ENCODE measurements at places on chromosomes 12 and 14.
A peak's percentile ranks its signal among the peaks of the same experiment; 100 is the strongest.

DNA sequence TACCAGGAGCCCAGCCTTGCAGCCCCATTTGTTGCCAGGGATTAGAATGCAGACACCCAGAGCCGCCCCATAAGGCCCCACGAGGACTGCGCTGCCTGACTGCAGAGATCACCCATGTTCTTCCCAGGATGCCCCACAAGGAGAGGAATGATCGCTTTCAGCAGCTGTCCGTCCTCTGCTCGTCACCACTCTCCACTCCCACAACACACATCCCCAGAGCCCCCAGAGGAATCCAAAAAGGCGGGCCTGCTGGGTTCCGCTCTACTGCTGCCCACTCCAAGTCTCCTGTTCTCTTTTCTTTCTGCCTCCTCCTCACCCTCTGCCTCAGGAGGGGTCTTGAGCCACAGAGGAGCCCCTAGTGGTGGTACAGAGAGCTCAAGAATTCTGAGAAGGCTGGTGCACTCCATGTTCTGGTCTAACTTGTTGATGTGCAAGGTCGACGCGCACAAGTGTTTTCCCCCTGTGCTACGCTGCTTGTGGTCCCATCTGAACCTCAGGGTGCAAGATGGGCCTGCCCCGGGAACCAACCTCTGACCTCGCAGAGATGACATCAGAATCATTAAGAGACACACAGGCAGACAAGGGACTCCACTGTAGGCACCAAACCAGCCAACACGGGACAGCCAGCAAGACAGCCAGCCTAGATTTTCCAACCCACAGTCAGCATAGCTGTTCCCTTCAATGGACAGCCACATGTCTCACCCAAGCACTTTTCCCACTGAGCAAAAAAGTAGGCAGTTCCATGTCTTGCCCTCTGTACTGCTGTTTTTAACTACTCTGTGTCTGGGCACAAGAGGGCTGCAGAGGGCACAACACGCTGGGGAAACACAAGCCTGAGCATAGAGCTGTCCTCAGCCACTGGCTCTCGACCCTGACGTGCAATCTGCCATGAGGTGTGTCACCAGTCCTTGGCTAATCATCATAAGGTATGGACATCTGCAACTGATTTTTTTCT, 29.9 kb downstream of the PXN start:
- no peak for DNase-seq

GRCh38 chr12:14193639-14194038, 171.8 kb upstream of the ATF7IP start:
- DNase-seq, result no peak

GRCh38 chr14:80264702-80265101, 53.4 kb upstream of the DIO2 start:
- no peak for DNase-seq

GRCh38 chr12:28497889-28498411, 307.7 kb downstream of the CCDC91 start:
- DNase-seq, result no peak

- no peak for DNase-seq
These were observed 44.1 kb downstream of the PRIMA1 start for GRCh38 chr14:93744176-93744575.

- DNase-seq, result no peak
These were observed 147.1 kb downstream of the PHLDA1 start for GRCh38 chr12:75884465-75884985.

DNA sequence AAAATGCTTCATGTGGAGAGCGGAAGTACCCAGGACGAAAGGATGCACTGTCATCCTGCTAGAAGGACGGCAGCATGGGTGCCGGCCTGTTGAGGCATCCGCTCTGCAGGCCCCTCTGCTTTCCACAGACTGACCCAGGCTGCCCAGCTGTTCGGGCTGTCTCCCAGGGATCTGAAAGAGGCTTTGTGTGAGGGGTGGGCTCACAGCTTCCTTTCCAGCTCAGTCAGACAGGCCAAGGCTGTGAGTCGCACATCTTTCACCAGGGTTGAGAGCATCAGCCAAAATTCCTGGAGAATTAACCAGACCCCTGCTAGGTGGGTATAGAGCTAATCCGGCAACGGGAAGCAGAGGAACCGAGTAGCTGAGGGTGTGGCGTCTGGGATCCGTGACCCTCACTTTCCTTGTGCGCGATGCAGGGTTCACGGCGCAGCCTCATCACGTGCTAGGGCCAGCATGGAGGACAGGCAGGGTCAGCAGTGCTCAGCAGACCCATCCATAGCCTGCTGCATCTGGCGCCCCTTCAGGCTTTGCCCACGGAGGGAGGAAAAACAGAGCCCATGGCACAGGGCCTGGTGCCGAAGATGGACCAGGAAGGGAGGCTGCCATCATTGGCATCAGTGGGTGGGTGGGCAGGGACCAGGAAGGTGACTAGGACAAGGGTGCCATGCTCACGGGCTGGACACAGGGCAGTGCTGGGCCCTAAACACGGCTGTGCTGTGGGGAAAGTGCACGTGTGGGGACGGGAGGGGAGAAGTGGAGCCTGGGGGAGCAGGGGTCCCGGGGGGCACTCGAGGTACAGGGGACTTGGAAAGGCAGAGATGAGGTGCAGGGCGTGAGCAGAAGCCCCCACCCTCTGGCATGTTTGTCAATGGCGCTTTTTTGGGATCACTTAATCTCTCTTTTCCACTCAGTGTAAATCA, 9.2 kb upstream of the SIVA1 start:
- no peak for DNase-seq

GRCh38 chr14:101236496-101237251, 324.6 kb upstream of the DIO3 start:
- no peak for DNase-seq

DNA sequence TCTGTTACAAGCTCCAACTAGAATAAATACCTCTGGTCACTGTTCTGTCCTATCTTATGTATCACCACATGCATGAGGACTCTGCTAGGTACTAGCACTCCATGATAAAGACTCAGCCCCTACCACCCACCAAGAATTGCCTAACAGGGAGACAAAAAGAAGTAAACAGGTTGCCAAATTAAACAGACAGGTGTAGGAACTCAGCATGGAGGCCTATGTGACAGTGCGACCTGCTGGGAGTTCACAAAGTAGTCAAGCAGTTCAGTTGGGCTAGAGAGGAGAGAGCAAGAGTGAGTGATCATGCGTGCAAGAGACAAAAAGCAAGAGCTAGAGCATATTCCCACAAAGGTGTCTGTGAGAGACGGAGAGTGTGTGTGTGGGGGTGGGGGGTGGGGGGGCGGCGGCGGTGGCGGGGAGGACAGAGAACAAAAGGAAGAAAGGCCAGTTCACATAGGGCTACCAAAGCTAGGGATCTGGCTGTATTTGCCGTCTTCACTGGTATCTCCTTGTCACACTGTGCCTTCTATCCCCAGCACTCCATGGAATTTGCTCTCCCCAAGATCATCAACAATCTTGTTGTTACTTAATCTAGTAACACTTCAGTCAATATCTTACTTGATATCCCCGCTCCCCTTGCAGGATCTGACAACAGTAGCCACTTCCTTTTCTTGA, 81.2 kb downstream of the SPPL3 start:
- DNase-seq, result no peak

- DNase-seq, result no peak
These were observed 40.7 kb downstream of the TESC start for GRCh38 chr12:117058442-117059072.

GRCh38 chr12:21983095-21983494, 41.9 kb upstream of the ABCC9 start:
- DNase-seq, result no peak

- DNase-seq, result no peak
These were observed 475 bp upstream of the PCNX1 start for GRCh38 chr14:70906793-70907175.

DNA sequence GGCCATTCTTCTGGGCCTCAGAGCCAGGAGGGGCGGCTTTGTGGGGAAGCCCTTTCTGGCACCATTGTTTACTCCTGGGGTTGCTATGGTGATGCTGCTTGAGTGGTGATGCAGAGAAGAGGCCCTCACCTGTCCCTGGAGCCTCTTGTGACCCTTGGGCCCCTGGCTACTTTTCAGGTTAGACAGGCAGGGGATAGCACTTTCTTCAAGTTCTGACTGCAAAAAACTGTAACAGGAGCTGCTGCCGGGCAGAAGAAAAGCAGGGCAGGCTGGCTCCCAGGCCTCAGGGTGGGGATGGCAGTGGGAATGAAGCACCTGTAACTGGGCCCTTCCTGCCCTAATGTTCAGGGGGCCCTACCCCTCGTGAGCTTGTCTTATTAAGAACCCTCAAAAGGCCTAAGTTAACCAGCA, at the start of gene TEX52:
Gene TEX52 (minus strand): TSS at position 19 of the 411 bp plus-strand sequence. CDS start 13 bp downstream, at position 6.
- no peak for DNase-seq

DNA sequence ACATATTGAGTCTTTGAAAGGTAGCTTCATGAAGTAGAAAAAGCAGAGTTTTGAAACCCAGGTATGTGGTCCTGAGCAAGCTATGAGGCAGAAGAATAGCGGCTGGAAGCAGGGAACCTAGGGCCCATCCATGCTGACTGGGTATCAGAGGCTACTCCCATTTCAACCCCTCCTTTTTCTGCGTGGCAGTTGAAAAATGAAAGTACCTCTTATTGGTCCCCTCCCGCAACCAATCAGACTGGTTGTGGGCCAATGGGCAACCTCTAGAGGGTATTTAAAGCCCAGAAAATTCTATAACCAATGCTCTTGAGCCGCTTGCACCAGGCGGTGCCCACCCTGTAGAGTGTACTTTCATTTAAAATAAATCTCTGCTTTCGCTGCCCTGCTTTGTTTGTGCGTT, 1.6 kb upstream of the SNRPF start:
- DNase-seq, result no peak

- no peak for DNase-seq
These were observed 29.3 kb upstream of the DAAM1 start for GRCh38 chr14:59159169-59159568.

GRCh38 chr14:72169521-72169920, 237.3 kb downstream of the RGS6 start:
- no peak for DNase-seq

- no peak for DNase-seq
These were observed 108.0 kb downstream of the LIN7A start for GRCh38 chr12:80829767-80830166.

DNA sequence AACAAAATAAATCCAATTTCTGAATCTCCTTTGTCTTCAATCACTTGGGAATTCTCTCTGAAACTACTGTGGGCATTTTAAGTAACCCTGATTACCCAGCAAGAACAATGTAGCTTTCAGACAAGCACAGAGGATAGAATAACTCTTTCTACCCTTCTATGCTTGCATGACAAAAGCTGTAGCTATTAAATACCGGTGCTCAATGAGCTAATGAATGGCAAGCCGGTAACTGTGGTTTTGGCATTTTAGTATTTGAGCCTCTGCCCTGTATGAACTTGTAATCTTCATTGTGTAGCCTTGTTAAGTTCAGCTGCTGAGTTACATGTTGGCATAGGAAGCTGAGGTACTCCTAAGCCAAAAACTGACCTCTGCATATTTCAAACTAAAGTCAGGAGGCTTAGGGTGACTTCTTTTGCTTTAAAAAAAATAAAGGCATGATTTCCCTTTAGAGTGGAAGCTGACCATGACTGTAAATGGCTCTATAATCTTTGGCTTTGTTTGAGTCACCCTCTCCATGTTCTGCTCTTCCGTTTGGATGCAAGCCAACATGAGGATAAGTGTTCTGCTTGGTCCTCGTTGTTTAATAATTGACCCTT, 171.0 kb upstream of the HIF1A start:
- DNase-seq, result no peak

DNA sequence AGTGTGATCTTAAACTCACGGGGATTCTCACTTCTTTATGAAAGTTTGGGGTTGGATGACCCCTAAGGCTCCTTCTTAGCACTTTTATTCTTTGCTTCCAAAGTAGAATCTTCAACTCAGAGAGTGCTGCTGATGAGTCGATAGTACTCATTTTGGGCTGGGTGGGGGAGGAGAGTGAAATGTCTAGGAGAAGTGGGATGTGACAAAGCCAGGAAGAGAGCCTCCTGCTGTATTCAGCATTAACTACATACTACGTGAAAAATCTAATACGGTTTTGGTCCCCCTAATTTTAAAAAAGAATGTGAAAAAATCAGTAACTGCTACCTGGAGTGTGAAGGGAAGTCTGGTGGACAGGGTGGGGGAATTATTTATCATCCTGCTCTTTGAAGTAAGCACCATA, 148.3 kb downstream of the SAMD4A start:
- DNase-seq, result no peak

- no peak for DNase-seq
These were observed 242.7 kb downstream of the PRKD1 start for GRCh38 chr14:29684926-29685325.

DNA sequence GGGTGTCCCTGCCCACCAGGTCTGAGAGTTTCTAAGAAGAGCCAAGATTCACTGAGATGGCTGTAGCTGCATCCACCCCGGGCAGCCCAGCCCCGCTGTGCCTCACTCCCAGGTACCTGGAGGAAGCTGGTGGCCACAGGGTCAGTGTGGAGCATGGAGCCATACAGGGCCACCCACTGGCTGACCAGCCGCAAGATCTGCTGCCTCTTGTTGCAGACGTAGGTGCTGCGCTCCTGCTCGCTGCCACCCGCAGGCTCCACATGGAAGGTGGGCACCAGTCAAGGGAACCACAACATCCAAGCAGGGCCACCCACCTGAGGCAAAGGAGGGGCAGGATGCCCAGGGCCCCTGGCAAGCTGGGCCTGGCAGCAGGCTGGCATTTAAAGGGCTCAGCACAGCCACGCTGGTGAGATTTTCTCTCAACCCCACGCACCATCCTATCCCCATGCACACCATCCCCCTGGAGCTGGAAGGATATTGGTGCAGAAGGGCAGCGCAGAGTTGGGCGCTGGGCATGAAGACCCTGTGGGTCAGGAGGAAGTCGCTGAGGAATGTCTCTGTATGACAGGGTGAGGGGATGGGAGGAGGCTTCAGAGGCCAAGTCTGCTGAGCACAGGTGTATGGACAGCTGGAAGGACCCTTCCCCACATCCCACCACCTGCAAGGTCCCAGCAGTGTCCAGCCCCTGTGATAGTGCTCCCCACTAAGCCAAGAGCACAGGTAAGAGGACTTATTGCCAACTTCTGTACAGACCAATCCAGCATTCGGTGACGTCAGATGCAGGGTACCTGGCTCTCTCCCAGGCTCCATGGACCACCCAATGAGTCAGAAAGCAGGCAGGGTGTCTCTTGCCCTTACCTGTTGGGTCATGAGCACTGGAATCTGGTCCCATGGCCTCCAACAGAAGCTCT, 10.8 kb downstream of the RAPGEF3 start:
- DNase-seq, result no peak

GRCh38 chr12:51403681-51404136, 12.5 kb upstream of the GALNT6 start:
- no peak for DNase-seq

DNA sequence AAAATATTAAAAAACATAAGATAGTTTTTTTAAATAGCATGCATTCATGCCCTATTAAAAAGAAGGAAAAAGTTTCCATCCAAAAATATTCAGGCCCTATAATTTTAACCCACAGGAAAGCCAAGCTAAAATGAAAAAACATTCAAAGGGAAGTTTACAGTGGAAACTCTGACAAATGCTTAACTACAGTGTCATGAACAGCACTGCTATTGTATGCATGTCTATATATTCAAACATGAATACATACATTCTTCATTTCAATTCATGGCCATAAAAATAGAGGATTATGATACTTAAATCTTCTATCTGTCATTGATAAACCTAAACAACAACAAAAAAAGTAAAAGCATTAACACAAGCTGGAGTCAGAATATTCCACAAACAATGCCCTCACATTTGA, 67.4 kb downstream of the PPP2R5E start:
- DNase-seq, result no peak

GRCh38 chr14:51342226-51342625, 102.2 kb downstream of the TMX1 start:
- no peak for DNase-seq

GRCh38 chr12:113598815-113599406, 127.2 kb upstream of the LHX5 start:
- no peak for DNase-seq

- peak; percentile 49 for DNase-seq
These were observed 805.4 kb downstream of the VRK1 start for GRCh38 chr14:97602438-97603117.
